Activated CD4-positive, alpha-beta T cell treated with anti-CD3 and anti-CD28 coated beads, Interleukin-2, Interleukin-6, amounts not matched to agents 100 ng/mL and 50 ng/mL, durations not matched to agents 16 hours and 8 hours (primary cell): ENCODE measurements at places on chromosomes 12 and 14.

DNA sequence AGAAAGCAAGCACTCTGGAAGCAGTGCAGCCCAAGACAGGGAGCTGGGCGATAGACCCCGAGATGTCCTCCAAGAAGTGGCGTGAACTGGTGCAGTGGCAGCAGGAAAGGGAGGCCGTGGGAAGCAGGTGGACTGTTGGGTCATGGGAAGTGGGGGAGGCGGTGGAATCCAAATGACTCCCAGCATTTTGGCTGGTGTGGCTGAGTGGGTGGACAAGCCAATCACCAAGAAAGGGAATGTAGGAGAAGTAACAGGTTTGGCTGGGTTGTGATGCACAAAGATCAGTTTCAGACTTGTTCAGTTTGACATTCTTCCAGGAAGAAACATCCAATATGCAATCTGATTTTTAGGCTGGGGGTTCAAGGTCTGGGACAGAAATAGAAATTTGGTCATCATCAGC is 46.0 kb upstream of the KTN1 start:
- DNase-seq, result no peak

DNA sequence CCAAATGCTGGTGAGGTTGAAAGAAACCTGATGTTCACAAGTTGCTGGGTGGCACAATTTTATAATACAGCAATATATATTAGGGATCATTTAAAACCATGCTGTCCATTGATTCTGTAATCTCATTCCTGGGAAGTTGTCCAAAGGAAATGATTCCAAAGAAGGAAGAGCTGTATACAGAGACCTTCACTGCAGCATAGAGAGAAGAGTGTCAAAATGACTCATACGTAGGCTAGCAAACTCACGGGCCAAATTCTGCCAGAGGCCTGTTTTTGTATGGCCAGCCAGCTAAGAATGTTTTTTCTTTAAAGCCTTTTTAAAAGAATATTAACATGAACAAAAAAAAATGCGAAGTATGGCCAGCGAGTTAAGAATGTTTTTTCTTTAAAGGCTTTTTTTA is 69.2 kb upstream of the MED13L start:
- DNase-seq, result no peak

- DNase-seq, result no peak
These were observed 57.8 kb upstream of the METAP2 start for GRCh38 chr12:95416111-95416636.

DNA sequence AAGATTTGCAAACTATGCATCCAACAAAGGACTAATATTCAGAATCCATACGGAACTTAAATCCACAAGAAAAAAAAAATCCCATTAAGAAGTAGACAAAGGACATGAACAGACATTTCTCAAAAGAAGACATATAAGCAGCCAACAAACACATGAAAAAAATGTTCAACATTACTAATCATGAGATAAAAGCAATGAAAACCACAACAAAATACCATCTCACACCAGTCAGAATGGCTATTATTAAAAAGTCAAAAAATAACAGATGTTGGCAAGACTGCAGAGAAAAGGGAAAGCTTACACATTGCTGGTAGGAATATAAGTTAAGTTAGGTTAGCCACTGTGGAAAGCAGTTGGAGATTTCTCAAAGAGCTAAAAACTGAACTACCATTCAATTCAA is 16.2 kb downstream of the CDK17 start:
- no peak for DNase-seq

DNA sequence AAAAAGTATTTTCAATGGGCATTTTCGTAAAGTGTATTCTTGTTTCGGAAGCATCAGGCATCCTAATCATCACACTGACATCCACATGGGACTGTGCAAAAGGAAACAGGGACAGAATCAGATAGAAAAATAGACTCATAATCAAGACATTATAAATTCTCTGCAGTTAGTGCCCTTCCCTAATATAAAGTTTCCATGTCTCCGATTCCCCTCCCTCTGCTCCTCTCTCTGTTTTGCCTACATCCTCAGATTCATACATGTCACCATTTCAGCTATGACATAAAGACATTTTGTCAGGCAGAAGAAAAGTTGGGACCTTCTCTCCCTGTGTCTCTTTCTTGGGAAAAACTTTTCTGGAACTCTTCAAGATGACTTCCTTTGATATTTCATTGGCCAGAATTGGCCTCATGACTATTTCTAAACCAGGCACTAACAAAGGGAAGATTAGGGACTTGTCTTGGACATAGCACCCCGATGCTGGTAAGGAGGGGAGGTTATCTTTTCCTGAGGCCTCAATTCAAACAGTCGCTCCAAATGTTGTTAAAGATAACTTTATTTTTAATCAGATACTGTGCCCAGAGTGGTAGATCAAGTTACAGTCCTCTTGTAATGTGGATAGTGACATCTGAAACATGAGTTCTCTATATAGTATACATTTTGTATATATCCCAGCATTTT is 212.1 kb upstream of the BTG1 start:
- DNase-seq, result no peak

DNA sequence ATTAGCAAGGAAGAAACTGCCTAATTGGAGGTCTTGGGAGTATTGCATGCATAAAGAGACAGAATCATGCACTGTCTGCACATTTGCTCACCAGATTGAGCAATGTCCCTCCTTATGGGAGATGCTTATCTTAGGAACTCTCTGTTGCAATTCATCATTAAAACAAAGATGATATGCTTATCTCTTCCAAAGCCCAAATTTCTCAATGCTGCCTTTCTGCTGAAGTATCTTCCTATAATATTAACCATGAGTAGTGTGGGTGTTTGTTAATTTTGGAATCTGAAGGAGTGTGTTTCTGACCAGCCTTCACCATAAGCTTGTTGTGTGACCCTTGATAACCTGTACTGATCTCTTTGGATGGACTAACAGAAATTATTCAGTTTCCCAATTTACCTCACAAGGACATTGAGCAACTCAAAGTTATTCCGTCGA is 1257.6 kb upstream of the FLRT2 start:
- DNase-seq, result no peak

DNA sequence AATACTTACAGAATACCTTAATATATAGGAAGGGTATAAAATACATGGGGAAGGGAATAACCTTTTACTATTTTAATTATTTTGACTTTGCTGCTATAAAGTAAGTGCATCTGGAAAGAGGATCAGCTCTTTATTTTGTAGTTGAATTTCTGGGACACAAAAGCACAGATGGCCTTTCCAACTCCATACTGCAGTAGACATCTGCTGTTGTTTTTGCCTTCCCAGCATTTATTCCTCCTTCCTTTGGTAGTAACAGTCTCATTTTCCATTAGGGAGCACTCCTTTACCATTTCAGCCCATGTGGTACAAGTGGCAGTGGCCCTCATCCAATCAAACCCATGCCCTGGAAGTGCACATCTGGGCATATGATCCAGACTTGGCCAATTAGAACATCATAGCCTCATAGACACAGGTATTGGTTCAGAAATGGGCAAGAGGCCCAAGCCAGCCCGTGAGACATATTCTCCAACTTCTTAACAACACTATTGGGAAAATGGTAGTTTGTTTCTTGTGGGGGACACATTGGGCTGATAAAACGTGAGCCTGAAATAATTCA is 64.8 kb upstream of the YARS2 start:
- DNase-seq, result no peak

DNA sequence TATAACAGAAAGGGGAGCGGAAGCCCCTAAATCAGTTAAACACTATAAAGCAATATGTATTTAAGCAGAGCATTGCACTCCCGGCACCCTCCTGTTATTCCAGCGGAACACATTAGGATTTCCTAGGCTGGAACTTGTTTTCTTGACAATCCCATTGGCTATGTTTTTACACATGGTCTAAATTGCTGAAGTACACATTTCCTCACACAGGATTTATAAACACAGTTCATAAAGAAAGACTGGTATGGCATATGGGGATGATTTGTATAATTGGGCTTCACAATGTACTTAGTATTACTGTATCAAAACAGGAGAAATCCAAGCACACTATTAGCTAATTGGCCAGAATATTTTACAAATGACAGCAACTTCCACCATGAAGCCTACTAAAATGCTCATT is 23.3 kb downstream of the PAX9 start:
- no peak for DNase-seq

- no peak for DNase-seq
These were observed 53.4 kb upstream of the AMN start for GRCh38 chr14:102868956-102869547.

DNA sequence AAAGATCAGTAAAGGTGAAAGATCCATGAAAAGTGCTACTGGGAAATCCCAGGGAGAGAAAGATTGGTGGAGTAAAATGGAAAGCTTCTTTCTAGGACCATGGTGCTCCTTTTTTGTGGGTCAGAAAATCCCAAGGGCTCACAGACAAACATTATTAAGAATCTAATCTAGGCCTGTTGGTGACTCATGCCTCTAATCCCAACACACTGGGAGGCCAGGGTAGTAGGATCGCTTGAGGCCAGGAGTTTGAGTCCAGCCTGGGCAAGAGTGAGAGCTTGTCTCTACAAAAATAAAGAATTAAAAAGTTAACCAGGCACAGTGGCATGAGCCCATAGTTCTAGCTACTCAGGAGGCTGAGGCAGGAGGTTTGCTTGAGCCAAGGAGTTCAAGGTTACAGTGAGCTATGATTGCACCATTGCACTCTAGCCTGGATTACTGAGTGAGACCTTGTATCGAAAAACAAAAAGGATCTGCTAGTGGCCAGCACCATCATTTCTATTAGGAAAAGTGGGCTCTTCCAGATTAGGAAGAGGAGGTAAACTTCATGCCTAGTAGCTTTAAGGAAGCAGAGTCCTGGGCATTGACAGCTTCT is 43.0 kb downstream of the TXNRD1 start:
- DNase-seq, result no peak

DNA sequence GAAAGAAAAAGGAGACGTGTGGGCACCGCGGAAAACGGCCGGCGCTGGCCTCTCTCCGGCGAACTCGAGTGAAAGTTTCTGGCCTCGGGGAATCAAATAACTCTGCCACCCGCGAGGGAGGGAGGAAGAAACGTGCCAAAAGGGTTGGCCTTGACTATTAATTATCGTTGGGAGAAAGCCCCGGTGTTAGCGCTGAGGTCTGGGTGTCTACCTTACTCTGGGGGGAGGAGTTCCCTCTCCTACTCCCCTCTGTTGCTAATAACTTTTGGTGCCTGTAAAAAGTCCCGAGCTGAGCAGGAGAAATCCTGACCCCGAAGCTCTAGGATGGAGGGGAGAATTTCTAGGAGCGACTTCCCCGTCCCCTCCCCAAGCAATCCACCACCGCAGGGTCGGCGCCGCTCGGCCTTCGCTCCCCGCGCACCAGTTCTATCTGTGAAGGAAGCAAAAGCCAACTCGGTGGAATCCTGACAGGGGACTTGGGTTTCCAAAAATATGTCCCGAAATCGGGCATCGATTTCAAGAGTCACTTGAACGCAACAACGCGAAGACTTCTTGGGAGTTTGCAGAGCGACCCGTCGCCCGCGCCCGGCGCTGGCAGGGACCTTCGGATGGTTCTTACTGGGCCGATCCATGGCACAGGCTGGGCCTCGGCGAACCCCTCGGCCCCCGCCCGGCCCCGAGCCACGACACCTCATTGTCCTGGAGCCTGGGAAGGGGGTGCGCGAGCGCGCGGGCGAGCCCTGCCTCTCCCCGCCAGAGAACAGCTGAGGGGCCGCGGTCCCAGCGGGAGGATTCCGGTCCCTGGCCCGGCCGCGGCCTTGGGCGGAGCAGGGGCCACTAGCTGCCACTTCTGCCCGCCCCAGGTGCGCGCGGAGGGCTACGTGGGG is 1.7 kb downstream of the OTX2 start:
- no peak for DNase-seq

DNA sequence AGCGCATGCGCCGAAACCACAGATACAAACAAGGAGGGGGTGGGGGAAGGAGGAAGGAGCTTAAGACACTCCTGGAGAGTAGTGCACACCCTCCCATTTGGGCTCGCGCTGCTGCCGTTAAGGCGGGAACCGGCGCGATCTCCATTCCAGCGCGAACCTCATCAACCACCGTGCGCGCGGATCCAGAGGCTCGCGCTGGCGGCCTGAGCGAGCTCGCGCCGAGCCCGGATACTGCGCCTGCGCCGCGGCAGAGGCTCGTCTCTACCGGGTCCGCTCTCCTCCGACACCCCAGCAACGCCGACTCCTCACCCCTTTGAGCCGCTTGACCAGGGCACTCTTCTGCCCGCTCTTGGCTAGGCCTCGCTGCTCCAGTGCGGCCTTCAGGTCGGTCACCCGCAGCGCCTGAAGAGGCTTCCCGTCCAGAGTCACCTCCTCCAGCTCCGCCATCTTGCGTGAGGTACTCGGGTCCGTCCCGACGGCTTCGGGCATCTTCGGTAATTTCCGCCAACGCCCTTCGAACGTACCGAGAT is at the start of gene ACIN1:
Gene ACIN1 (minus strand): TSS at position 471 of the 530 bp plus-strand sequence. CDS start 24 bp downstream, at position 447.
- DNase-seq, result peak; percentile 83
